Activated CD4-positive, alpha-beta T cell treated with anti-CD3 and anti-CD28 coated beads, Interleukin-2, Interleukin-4, amounts not matched to agents 100 ng/mL and 50 ng/mL, durations not matched to agents 16 hours and 8 hours (primary cell): ENCODE measurements at places on chromosomes 6 and 20.

DNA sequence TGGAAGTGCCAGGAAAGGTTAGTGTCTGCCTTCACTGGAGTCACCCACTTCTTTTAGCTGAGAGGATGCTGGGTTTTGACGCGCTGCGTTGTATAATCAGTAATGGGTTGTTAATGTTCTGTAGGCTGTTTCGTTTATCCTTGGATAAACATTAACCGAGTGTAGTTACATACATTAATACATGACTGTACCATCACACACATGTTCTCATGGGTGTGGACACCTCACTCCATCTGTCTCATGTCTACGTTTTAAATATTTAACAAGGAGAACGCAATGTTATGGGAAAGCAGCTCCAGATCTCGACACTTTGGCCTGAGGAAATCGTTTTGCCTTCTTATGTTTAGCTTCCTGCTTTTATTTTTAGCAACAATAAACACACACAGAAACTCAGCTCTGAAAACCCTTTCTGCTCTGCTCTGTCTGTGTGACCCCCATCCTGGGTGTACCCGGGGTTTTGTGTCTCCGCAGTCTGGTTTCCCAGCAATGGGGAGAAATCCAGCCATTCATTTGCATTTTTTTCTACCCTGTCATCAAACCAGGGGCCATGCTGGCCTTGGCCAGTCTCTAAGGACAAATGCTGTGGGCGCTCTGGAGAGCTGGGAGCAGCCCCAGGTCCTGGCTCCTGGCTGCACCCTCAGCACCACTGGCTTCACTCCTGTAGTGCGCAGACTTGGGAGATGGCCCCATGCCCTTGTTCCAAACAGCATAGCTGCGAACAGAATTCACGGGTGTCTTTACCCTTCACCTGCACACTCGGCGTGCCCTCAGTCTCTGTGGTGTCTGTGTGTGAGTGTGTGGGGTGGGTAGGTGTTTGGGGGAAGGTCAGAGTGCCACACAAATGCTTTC, 110.8 kb downstream of the ERMARD start:
- no peak for DNase-seq

GRCh38 chr6:42007286-42008137, 42.8 kb upstream of the TAF8 start:
- no peak for DNase-seq

- DNase-seq: peak; percentile 3
Observed at GRCh38 chr6:39980839-39981580, 46.7 kb upstream of the MOCS1 start.

GRCh38 chr6:148432462-148433195, 90.0 kb downstream of the SASH1 start:
- DNase-seq: no peak

DNA sequence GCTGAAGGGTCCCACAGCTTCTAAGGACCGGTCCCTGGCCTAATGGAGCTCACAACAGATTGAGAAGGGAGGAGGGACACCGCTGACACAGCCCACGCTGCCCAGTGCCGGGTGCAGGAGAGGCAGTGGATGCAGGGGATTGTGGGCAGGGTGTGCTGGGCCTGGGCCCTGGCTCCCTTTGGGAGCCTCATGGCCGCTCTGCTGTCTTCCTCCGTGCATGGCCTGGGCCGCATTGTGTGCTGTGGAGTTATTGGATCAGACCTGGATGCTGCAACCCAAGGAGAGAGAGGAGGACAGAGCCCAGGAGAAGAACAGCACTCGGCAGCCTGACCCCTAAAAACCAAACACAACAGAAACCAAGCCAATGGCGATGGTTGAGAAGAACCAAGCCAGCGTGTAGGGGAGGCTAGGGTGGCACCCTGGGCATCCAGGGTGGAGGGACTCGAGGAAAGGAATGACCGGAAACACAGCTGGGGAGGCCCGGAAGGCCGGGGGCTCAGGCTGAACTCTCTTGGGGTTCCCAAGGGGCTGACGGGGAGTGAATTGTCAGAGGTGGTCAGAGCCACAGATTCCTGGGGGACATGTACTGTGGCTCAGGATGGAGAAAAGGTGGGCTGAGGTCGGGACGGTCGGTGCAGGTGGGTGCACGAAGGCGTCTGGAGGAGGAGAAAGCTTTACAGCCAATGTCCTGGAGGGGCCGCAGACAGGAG, 41.0 kb downstream of the ERMARD start:
- no peak for DNase-seq

GRCh38 chr20:47220161-47220582, 136.3 kb downstream of the ZMYND8 start:
- DNase-seq: peak; percentile 44

DNA sequence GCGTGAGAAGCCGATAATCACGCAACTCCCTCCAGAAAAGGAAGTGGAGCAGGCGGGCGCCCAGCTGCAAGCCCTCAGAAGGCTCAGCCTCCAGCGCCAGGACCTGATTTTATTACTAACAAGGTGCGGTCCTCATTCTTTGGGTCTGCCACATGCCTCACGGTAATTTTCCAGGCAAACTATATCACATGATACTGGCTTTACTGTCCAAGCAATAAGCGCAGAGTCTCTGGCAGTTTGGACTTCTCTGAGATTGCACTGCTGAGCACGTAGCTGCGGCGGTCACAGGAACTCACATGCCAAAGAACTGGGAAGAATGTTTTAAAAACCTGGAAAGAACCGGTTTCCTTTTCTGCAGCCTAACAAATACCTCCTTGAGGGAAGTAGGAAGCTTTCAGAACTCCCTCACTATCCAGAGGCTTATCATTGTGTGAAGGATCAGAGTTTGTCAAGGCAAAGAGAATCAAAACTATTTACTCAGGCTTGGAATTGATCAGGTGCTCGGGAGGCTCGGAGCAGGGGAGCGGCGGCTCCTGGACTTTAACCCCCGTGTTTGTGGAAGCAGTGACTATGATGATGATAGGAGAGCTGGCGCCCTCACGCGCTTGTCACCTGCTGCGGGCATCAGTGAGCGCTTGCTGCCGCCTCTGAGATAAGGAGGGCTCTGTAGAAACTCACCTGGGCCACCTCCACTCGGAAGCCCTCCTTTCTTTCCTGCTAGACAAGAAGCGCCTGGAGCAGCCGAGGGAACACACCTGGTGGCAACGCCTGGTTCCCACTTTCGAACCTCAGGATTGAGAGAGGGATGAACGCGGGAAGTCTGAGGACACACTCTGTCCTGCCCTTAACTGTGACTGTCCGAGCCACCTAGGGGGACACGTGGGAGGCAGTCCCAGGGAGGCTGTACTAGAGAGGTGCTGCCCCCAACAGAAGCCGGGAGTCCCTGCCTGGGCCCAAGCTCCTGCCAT, 27.2 kb upstream of the SYNJ2 start:
- DNase-seq: no peak

DNA sequence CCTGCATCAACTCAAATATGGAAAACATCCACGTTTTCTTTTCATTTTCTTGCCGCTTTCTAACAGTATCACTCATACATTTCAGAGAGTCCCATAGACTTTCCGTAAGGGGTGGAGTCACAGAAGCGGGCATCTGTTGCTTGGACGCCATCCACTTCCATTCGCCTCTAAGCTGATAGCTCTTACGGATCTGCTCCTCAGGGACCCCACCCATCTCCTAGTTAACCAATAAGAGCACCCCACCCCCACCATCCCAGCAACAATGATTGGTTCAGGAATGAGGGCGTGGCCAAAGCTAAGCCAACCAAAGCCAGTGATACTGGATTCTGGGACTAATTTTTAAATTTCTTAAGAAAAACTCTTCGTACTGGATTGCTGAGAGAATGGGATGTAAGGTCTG, 42.4 kb downstream of the SLC2A10 start:
- no peak for DNase-seq

- no peak for DNase-seq
Observed at GRCh38 chr6:120686492-120686891, 647.8 kb downstream of the TBC1D32 start.

DNA sequence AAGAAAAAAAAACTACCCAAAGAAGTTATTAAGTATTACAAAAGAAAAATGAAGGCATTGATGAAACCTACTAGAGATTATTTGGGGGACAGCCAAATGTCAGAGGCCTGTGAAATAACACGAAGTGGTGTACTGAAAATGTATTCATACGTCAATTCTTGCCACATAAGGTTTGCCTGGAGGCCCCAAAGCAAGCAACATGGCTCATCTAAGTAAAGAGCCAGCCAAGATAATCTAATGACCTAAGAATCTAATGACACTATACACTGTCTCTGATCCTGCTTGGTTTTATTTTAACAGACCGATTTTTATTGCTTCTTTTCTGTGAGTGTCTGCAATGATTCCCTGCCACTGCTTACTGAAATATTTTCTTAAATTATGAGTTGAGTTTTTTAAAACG, 34.7 kb downstream of the FILIP1 start:
- no peak for DNase-seq

- DNase-seq: no peak
Observed at GRCh38 chr6:79004239-79004638, 73.8 kb downstream of the PHIP start.

GRCh38 chr20:23257848-23258746, 92.5 kb upstream of the NXT1 start:
- DNase-seq: no peak

DNA sequence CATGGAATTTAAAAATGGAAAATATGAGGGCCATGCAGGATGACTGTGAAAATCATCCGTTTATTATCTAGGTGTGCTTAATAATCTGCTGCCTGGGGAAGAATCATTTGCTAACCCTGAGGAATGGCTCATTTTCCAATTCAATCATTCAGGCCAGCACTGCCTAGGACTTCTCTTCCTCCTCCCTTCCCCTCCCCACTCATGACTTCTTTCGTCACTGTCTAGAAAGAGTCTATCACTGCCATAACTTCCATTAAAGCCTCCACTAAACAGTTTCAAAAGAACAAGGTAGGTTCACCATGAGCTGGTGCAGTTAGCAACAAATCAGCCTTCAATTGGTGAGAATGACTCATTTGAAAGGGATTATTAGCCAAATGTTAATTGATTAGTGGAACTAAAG, 43.9 kb downstream of the TSHZ2 start:
- DNase-seq: no peak

DNA sequence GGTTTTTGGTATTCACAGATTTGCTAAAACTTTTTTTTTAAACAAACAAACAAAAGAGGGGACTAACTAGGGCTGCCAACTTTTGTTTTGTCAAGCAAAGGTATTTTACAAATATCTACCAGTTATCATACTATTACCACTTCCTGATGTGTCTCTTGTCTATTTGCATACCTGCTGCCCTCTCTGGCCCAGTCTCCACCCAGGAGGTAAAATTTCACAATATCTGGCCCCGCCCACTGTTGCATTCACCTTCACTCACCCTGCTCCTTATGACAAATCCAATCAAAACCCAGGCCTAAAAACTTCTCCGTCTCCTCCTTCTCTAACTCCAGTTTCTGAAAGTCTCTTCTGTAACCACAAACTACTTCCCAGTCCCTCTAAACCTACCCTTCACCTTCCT, 82.2 kb downstream of the TRERF1 start:
- DNase-seq: peak; percentile 76

- DNase-seq: peak; percentile 6
Observed at GRCh38 chr6:1390133-1390945, 963 bp downstream of the FOXF2 start.

DNA sequence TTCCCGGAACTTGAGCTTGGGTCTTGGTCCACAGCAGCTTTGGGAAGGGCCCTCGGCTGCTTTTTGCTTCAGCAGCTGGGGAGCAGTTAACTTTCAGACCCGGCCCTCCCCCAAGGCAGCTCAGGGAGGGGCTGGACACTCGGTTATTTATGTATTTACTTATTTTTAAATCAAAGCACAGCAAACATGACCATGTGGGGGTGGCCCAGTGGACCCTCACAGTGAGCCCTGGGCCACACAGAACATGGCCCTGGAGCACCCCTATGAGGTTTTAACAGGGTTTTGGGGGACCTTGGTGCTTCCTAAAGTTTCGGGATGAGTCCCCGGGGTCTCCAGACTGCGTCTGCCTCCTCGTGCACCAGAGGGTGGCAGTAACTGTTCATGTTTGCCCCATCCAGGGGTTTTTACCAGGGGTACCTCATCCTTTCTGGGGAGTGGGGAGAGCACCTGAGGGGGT, 26.6 kb upstream of the NPBWR2 start:
- DNase-seq: no peak
